ENCODE measurements at places on chromosomes 12 and 14. TPM values are rescaled to one million over a fixed set of nuclear protein-coding genes. Genes with fewer than 3 reads are reported as not detected.
A peak's percentile ranks its signal among the peaks of the same experiment; 100 is the strongest.

DNA sequence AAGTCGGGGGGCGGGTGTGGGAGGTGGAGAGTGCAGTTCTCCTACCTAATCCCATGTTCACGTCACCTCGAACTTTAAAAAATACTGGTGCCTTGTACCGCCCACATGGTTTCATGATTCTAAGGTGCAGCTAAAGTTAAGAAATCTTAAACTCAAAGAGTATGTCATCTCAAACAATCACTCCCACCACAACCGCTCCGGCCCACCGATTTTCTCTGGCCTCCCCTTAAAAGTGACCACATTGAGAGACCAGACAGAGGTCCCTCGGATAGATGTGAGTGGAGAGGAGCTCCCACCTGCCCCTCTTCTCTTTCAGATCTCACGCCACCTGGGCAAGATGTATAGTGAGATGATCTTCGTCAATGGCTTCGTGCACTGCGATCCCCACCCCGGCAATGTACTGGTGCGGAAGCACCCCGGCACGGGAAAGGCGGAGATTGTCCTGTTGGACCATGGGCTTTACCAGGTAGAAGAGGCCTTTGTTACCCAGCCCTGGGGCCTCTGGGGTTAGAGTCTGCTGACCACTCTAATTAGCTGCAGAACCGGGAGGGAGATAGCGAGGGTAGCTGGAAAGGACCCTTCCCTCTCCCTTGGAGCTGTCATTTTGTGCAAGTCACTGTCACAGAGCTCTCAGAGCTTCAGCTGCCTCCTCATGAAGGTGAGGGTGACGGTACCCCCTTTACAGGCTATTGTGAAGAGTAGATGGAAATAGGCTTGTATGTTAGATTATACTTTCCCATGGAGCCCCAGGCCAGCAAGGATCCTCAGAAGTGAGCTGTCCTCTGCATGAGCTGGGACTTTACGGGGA, 124.4 kb downstream of the ADCK1 start:
- DNase-seq, result no peak

DNA sequence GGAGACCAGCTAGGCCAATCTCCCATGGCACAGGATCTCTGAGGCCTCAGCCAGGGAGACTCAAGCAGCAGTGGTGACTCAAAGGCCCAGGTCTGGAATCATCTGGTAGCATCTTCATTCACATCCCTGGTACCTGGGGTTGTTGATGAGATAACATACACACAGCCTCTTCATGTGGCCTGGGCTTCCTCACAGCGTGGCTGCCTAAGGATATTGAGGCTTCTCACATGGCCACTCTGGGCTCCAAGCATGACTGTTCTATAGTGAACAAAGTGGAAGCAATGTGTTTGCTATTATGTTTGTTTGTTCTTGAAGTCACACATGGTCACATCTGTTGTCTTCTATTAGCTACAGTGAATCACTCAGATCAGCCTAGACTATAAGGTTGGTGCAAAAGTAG, 584.1 kb downstream of the VRK1 start:
- no peak for DNase-seq

GRCh38 chr14:77088219-77088618, 9.8 kb upstream of the CIPC start:
- no peak for DNase-seq

GRCh38 chr14:35394326-35395013, 10.1 kb downstream of the NFKBIA start:
- DNase-seq, result no peak

- DNase-seq, result no peak
These were observed 105.1 kb downstream of the GXYLT1 start for GRCh38 chr12:42039577-42039976.

DNA sequence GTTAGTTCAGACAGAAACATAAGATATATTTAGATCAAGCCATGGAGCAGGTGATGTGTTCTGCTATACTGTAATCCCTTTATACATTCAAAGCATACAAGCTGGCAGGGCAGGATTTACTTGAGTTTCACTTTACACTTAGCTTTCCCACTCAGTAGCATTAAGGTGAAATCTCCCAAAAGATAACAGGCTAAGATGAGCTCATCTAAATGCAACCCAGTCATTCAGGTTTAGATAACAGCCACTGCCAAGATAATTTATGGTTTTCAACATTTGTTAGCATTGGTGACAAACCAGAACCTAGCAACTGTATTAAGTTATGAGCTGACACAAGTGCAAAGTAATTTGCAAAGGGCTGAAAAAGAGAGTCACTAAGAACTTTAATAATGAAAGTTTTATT, 925.1 kb upstream of the ATXN7L3B start:
- DNase-seq, result no peak

DNA sequence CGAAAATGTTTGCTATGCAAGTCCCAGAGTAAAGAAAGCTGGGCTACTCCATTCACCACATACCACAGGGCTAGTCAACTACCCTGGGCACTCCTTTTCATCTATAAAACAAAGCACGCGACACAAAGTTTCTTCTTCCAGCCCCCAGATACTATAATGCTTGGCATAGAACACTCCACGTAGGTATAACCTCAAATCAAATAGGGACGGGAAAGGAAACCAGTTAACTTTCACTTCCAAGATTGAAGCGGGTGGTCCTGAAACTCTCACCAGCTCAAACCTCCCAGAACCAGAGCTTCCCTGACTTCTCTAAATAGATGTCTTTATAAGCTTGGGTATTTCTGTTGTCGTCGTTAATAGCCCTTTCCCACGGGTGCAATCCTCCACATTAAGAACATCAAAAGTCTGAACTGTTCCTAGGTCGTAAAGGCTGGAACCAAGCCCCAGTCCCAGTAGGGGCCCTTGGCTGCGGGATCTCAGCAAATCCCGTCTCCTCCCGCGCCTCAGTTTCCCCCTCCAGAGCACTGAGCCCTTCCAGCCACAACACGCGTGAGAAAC, 647 bp downstream of the LGMN start:
- DNase-seq, result no peak

DNA sequence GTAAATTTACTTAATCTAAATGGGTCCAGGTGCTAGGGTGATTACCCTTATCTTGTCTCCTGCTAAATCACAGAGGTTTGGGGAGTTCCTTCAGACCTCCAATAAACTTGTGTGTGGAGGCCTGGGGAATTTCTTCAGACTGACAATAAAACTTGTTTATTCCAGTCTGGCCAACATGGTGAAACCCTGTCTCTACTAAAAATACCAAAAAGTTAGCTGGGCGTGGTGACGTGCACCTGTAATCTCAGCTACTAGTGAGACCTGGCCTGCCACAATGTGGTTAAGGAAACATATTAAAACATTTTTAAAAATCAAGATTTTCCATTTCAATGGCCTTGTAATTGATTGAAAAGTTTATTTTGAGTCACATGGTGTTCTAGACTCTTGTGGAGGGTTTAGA, 126.9 kb upstream of the FGD4 start:
- no peak for DNase-seq

DNA sequence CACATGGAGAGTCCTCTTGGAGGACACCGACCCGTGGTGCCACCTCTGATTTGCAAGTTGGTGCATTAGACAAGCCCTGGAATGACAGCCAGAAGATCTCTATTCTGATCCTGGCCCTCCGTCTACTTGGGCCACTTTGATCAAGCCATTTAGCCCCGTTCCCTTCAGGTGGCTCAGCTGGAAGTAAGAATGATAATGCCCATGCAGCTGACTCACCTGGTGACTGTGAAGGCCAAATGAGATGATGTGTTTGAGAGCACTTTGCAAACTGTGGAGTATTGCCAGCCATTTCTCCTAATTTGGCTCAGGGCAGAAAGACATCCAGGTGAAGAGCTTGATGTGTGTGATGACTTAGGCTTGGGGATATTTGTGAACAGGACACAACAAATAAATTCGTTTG, 165.9 kb downstream of the ETV6 start:
- DNase-seq, result no peak

DNA sequence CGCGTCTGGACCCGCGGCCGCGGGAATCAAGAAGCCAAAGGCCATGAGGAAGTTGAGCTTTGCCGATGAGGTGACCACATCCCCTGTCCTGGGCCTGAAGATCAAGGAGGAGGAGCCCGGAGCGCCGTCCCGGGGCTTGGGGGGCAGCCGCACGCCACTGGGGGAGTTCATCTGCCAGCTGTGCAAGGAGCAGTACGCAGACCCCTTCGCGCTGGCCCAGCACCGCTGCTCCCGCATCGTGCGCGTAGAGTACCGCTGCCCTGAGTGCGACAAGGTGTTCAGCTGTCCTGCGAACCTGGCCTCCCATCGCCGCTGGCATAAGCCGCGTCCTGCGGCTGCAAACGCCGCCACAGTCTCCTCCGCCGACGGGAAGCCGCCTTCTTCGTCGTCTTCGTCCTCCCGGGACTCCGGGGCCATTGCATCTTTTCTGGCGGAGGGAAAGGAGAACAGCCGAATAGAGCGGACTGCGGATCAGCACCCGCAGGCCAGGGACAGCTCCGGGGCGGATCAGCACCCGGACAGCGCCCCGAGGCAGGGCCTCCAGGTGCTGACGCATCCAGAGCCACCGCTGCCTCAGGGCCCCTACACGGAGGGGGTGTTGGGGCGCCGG, 1.0 kb downstream of the INSM2 start:
- peak; percentile 13 for DNase-seq

DNA sequence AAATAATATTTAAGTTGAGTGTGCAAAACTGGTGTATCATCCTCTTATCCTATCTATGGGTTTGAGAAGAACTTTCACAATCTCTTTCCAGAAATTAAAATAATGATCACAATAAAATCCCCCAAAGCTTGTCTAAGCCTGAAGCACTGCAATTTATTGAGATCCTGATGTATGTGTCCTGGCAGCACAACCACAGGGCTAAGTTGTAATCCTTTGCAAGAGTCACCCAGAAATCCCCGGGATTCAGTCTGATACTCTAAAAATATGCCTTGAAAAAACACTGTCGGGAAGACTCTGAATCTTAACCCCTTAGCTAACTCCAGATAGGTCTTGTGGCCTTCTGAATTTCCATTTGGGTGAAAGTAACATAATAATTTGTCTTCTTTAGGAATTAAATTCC, 40.3 kb upstream of the STXBP6 start:
- DNase-seq, result no peak

- no peak for DNase-seq
These were observed 198.2 kb downstream of the TSPAN9 start for GRCh38 chr12:3275171-3276041.

GRCh38 chr12:58487678-58488161, 432.6 kb downstream of the LRIG3 start:
- DNase-seq, result no peak

GRCh38 chr12:53391724-53392123, 11.7 kb downstream of the SP1 start:
- DNase-seq, result no peak

DNA sequence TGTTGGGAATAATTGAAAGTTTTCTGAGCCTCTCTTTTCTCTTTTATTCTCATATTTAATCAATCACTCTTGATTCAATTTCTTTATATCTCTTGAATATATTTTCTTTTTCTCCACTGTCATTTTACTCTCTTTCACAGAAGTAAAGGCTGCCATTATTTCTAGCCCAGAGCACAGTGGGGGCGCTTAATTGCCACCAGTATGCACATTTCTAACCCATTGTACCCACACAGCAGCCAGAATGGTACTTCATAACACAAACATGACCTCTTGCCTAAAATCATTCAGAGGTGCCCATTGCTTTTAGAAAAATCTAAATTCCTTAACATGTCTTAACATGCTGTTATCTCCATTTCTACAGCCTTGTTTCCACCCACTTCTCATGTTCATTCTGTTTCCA, 190.2 kb upstream of the LMO3 start:
- DNase-seq, result no peak

GRCh38 chr14:22849212-22849819, 12.9 kb downstream of the MMP14 start:
- peak; percentile 66 for DNase-seq

The CLEC4C gene
- polyA plus RNA-seq, result 0.23 TPM

The NKX2-1 gene
- not detected for polyA plus RNA-seq

The CMKLR1 gene
- polyA plus RNA-seq, result 2.6 TPM

The CLEC7A gene
- polyA plus RNA-seq, result 1.5 TPM

The TAS2R10 gene
- 1.1 TPM for polyA plus RNA-seq

The ALDH2 gene
- 25.8 TPM for polyA plus RNA-seq

The EML5 gene
- 1.6 TPM for polyA plus RNA-seq

The TRPV4 gene
- polyA plus RNA-seq, result 0.75 TPM

The SYT1 gene
- 1.4 TPM for polyA plus RNA-seq

The KIF5A gene
- polyA plus RNA-seq, result 0.03 TPM

The MYO1H gene
- polyA plus RNA-seq, result 0.33 TPM

The SOAT2 gene
- polyA plus RNA-seq, result 0.11 TPM

The USP44 gene
- polyA plus RNA-seq, result 1.00 TPM

The CAPZA3 gene
- not detected for polyA plus RNA-seq

The DCD gene
- polyA plus RNA-seq, result not detected

The AKAP3 gene
- polyA plus RNA-seq, result 0.13 TPM

The ZNF384 gene
- polyA plus RNA-seq, result 47.0 TPM

Measured in forelimb muscle (tissue), 1 donor.